ENCODE measurements at places on chromosomes 13 and 19.

- no peak for DNase-seq
These were observed 23.8 kb upstream of the C13orf42 start for GRCh38 chr13:51134763-51135365.

DNA sequence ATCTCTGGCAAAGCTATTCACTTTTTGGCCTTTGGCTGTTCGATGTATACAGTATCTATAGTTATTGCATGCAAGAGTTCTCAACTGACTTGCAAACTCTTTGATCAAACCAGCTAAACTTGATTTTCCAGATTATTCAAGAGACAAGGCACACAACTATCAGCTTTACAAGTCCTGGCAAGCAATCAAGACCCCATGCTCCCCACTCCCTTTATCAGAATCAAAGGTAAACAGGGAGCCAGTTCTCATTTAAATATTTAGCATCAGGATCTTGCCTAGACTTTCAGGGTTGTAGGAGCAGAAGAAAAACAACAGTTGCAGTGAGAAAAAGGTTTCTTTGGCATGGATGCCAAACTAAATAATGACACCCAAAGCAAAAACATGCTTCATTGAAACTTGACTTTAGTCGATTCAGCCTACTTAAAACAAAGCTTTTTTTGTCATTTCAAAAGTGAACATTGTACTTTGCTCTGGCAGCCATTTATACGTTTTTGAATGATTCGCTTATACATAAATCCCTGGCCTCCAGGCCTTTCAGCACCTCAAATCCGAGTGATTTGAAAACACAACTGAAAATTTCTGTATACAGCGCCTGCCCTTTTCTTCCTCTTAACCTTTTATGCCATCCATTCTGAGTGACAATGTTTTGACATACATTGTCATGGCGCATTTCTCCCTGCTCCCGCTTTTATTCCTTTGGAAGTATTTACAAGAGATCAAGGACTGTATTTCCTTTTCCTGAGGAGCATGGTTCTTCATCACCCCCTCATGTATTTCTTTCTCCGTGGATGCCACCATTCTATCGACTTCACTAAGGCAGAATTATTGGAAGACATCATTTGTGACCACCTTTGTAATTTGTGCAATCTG is 340.8 kb downstream of the KLF5 start:
- DNase-seq, result no peak

- DNase-seq, result no peak
These were observed 340.7 kb downstream of the MTUS2 start for GRCh38 chr13:29160862-29161261.

GRCh38 chr13:93976528-93976927 is 503.0 kb downstream of the DCT start:
- DNase-seq, result no peak

GRCh38 chr19:1001538-1002166 is 1.4 kb downstream of the GRIN3B start:
- DNase-seq, result peak; percentile 89

- no peak for DNase-seq
These were observed 146.6 kb downstream of the RGCC start for GRCh38 chr13:41603917-41604316.

- no peak for DNase-seq
These were observed 28.9 kb downstream of the FRY start for GRCh38 chr13:32060401-32060878.
